ENCODE measurements at places on chromosomes 3 and 15.

- no peak for DNase-seq
Measured at GRCh38 chr3:13385373-13385965, 34.7 kb downstream of the NUP210 start.

DNA sequence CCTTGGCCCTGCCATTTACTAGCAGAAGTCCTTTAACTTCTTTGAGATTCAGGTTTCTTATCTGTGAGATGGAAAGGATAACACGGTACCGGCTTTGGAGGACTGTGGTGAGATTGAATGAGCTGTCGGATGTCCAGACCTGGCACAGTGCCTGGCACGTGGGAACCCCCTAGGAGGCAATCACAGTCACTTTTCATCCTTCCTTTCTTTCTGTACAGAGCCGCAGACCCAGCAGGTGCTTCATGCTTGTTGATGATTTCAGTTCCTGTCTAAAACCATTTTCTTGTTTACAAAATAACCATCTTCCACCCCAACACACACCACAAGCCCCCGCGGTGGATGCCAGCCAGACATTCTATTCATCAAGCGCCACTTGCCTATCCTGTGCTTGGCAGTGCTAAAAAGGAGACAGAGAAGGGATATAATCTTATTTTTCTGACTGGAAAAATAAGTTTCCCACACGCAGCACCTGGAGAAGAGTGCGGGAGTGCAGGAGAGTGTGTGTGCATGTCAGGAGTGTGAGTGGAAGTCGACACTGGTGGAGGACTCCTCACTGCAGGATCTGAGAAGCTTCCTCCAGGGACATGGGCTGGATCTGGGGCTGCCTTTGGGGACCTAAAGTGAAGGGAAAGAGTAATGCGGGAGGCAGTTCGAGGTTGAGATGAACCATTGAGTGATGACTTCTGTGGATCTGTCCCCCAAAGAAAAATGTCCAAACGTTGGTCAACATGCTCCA is 85.7 kb downstream of the ST6GAL1 start:
- DNase-seq: no peak

DNA sequence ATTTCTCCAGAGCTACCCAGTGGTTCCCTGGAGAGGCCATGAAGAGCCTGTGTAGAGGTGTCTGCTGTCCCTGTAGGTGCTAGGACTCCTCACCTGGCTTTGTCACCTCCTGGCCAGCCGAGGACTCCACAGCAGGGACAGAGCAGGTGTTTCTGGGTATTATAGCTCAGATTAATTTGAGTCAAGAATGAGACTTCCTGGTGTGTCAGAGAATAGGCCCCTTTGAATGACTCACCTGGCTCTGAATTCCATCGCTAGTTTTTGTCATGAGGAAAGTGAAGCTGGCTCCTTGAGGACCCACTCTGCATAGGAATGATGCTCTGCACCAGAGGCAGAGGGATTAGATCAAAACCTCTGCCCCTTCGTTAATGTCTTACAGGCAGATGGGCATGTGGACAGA is 167.5 kb upstream of the TOPAZ1 start:
- DNase-seq: no peak

GRCh38 chr3:177473184-177473583 is 275.9 kb upstream of the TBL1XR1 start:
- no peak for DNase-seq

DNA sequence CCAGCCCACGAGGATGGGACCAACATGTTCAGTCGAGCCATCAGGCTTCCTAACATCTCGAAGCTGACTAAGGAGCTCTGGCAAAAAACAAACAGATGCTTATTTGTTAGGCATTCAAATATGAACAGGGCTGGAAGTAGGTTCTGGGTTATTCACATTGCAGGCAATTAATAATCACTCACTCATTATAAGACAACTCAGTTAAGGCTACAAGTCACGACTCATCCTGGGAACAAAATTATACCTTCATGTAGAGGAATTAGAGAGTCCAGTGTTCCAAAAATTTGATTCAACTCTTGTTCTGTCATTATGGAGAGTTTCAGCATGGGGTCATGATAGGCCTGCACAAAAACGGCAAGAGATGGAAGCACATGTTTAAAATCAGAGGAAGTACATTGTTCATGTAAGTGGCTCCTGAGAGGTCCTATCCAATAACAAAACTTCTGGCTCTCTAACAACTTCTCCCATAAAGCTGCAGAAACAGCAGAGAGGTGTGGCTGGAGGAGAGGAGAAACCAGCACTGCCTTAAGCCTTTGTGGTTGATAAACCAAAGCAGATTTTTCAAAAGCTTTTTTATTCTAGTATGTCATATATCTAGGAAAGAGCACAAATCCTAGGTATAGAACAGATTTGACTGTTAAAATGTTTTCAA is 50.6 kb downstream of the ARHGEF3 start:
- DNase-seq: no peak
